SW 1271 (cell line): ENCODE measurements at places on chromosomes 2 and 18.

DNA sequence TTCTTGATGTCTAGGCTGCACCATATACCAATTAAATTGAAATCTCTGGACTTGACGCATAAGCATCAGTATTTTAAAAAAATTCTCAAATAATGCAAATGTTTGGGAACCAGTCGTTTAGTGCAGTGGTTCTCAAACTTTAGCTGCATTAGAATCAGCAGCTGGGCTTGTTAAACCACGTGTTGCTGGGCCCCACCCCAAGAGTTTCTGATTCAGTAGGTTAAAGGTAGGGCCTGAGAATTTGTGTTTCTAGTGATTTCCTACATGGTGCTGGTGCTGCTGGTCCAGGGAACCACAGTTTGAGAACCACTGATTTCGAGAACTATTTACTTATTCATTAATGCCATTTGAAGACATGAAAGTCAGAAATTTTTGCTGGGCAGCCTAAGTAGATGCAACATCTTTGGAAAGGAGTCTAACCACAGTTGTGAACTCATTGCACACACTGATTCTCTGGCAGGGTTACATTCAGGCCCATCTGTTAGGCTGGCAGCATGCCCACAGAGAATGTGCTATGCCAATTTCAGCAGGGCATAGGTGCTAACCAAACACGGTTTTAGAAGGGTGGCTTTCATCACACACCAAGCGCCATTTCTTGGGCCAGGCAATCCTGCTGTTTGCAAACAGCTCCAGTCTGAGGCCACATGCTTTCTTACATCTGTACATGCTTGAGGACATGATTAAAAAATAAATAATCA lies 26.4 kb upstream of the ATP5MC3 start:
- DNase-seq, result no peak

GRCh38 chr2:221850076-221850475 lies 278.0 kb upstream of the EPHA4 start:
- DNase-seq, result no peak

DNA sequence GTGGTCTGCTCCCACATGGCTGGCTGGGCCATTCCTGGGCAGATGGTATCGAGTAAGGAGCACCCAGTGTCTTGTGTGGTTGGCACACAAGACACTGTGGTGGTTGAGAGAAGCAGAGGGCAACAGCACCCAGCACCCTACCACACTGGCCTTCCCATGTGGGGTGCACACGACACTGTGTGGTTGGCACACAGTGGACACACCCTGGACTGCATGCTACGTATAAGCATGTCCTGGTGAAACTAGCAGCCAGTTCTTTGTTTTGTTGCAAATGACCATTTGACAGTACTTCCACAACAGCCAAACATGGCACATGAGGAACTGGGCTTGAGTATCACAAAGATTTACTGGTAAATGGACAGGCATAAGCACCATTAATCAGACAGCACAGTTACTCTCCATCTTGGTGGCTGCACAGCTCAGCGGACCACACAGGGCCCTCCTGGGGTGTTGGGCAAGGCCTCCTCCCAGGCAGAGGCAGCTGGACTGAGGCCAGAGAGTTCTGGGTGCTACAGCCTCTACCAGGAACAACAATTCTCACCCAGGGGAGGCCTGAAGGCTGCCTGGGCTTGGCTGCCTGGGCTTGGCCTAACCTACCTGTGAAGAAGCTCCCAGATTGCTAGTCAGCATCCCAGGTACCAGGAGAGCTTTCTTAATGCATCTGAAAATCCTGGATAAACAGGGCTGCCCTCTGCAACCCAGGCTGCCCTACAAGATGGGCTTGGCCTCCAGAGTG lies 59.3 kb upstream of the ALPP start:
- DNase-seq, result no peak

DNA sequence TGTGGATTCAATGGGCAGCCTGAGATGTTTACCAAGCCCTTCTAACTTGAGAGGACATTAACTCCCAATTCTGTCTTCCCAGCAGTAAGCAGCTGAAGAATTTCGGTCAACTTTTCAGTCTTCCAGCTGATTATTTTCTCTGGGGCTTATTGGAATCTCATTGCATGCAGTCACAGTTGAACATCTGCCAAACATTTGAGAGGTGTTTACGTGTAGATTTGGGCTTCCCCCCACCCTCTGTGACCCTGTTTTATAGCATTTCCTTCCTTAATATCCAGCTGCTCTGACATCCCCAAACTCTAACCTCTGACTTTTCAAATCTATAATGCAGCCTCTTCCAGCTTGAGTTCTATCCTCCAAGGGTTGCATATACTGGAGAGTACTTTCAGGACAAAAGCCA lies 16.5 kb upstream of the VIT start:
- no peak for DNase-seq
